NCI-H187 (cell line): ENCODE measurements at places on chromosomes 11 and 22.

GRCh38 chr11:42774567-42774966 lies 537.2 kb upstream of the API5 start:
- DNase-seq = no peak

DNA sequence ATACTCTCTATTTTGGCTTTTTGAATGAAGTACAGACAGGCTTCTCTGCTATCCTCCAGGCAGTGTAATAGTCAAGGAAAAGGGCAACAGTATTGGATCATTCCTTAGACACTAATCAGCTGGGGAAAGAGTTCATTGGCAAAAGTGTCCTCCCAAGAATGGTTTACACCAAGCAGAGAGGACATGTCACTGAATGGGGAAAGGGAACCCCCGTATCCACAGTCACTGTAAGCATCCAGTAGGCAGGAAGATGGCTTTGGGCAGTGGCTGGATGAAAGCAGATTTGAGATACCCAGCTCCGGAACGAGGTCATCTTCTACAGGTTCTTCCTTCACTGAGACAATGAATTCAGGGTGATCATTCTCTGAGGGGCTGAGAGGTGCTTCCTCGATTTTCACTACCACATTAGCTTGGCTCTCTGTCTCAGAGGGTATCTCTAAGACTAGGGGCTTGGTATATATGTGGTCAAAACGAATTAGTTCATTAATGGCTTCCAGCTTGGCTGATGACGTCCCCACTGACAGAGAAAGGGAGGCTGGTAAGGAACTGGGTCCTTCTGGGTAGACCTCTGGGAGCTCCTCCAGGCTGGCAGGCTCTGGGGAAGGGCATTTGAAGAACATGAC lies 5.2 kb downstream of the XBP1 start:
- no peak for DNase-seq

DNA sequence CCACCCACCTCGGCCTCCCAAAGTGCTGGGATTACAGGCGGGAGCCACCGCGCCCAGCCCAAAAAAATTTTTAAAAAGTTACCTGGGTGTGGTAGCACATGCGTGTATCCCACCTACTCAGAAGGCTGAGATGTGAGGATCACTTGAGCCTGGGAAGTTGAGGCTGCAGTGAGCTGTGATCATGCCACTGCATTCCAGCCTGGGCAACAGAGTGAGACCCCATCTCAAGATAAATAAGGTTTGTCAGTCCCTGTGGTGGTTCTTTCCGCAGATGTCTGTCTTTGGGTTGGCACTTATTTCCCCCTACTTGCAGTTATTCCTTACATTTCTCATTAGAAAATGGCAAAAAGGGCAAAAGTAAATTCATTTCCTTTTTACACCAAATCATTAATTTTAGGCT lies 8.0 kb downstream of the MARK2 start:
- no peak for DNase-seq

GRCh38 chr11:103619480-103619879 lies 417.0 kb upstream of the DDI1 start:
- DNase-seq = peak; percentile 19

GRCh38 chr11:100823360-100823759 lies 136.3 kb downstream of the ARHGAP42 start:
- no peak for DNase-seq

- DNase-seq = no peak
Observed at GRCh38 chr11:120800206-120800605, 223.7 kb upstream of the TBCEL start.

DNA sequence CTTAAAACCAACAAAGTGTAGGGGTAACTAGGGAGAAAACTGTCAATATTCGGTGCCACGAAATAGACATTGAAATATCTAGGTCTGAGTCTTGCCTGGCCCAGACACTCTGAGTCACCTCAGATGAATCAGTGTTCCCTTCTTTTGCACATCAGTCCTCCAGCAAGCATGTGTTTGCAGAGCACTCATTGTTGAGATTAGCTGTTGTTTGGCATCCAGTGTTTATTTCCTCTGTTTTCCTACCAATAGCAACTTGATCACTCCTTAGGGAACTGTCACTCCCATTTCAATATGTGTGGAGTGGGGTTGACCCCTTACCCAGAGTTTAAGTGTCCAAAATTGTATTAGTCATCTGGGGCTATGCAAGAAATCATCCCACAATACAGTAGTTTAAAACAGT lies 4.7 kb upstream of the ASCC2 start:
- DNase-seq = no peak

- no peak for DNase-seq
Observed at GRCh38 chr22:33909075-33909458, 11.2 kb downstream of the LARGE1 start.

DNA sequence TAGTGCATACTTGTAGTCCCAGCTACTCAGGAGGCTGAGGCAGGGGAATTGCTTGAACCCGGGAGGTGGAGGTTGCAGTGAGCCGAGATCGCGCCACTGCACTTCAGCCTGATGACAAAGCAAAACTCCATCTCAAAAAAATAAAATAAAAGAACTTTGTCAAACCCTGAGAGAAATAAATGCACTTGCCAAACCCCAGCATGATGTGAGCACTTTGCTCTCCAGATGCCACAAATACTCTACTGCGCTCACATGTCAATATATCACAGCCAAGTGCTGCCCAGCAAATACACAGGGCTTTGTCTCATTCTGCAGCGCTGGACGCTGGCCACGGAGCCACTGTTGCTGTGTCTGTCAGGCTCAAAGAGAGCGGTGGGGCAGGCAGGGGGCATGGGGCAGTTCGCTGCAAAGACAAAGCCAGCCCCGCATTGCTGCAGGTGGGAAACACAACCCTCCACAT lies 45.1 kb downstream of the AHNAK start:
- no peak for DNase-seq

DNA sequence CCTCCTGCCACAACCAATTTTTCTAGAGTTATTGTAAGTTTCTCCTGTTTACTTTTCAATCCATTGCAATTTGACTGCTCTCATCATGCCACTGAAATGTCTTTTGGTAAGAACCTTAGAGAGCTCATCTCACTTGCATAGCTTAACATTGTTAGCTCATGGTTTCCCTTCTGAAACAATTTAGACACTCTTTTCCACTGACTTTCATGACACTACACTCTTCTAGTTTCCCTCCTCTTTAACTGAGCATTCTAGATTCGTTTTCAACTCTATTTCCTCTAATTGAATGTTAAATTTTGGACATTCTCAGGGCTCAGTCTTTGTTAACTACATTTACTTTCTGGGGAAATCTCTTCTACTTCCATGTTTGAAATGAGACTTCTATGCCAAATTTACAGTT lies 369.1 kb downstream of the JRKL start:
- no peak for DNase-seq

DNA sequence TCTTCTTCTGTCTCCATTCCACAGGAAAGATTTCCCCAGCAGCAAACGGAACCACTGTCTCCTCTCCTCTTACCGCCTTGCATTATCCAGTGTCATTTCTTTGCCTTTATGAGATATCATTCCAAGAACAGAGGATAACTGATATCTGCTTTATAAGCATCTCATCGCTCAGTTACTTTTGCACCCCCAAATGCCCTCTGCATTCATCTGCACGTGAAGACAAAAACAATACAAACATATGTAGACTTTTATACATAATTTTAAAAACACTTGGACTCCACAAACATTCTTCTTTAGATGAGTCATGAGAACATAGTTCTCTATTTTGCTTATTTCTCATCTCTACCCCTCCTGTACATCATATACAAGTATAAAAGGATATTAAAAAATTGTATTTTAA lies 512 bp upstream of the OR51T1 start:
- DNase-seq = no peak

GRCh38 chr11:106193956-106194355 lies 116.5 kb downstream of the AASDHPPT start:
- DNase-seq = no peak

- no peak for DNase-seq
Observed at GRCh38 chr11:119445850-119446249, 22.9 kb upstream of the THY1 start.

DNA sequence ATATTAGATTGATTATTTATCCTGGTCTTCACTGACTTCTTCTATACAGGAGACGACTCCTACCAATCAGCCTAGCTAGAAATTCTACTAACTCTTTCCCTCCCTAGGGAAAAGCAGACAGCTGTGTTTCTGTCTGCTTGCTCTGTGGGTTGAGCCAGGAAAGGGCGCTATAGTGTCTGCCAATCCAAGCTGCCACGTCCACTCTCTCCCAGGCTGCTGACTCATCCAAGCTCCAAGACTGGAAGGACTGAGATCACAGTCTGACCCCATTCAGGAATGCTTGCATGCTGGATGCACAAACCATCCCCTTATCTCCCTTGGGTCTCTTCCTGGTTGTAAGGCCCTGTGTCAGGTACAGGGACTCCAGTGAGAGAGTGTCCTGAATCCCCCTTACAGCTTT lies 955.6 kb downstream of the OPCML start:
- DNase-seq = no peak
